Effector CD4-positive, alpha-beta T cell (primary cell): ENCODE measurements at places on chromosomes 7 and 10.

GRCh38 chr7:100691676-100692577 is 2.1 kb downstream of the GIGYF1 start:
- peak; percentile 79 for DNase-seq

DNA sequence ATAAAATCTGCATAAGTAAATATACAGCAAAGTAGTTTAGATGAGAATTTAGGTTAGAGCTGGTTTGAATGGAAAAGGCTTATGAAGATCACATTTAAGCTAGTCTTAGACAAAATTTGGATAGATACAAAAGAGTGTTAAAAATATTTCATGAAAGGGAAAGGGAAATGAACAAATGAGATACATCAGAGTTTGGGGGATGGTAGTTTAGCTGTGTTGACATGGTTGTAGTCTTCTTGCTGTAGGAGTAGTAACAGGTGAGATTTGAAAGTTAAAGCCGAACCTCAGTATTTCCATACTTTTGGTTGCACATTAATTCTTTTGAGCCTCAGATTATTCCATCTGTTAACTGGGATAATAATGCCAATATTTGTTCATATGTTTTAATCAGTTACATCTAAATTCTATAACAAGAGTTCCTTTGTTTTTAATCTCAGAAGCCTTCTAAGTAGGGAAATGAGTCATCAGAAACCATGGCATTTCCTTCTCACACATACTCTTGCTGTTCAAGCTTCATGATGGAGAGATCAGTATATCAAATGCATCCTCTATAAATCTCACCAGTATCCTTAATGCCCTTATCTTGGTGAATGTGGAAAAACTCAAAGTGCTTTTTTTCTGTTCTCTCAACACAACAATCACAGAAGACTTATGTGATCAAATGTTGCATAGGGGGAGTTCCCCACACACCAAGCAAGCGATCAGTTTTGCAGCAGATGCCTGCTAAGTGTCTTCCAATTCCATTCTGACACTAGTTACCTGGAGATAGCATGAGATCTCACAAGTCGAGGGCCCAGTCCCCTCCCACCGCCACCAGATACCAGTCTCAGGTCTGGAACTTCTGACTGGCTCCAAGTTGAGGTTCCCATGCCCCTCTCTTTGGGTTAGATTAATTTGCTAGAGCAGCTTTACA is 84.7 kb downstream of the MAPK8 start:
- no peak for DNase-seq

- no peak for DNase-seq
Measured at GRCh38 chr7:74013539-74014272, 14.3 kb upstream of the ELN start.

GRCh38 chr7:69620650-69621049 is 22.4 kb downstream of the AUTS2 start:
- DNase-seq = no peak

- no peak for DNase-seq
Measured at GRCh38 chr10:63027531-63027930, 105.6 kb upstream of the NRBF2 start.

- no peak for DNase-seq
Measured at GRCh38 chr7:99372275-99373090, 2.0 kb upstream of the ARPC1B start.

GRCh38 chr7:137961200-137962177 is 40.4 kb downstream of the CREB3L2 start:
- no peak for DNase-seq

- DNase-seq = no peak
Measured at GRCh38 chr7:153835712-153836265, 216.4 kb upstream of the DPP6 start.

- no peak for DNase-seq
Measured at GRCh38 chr7:36088553-36088952, 64.5 kb upstream of the EEPD1 start.

GRCh38 chr10:79359816-79360498 is 12.7 kb downstream of the PPIF start:
- DNase-seq = no peak

- DNase-seq = no peak
Measured at GRCh38 chr10:121185816-121186455, 334.8 kb downstream of the WDR11 start.

DNA sequence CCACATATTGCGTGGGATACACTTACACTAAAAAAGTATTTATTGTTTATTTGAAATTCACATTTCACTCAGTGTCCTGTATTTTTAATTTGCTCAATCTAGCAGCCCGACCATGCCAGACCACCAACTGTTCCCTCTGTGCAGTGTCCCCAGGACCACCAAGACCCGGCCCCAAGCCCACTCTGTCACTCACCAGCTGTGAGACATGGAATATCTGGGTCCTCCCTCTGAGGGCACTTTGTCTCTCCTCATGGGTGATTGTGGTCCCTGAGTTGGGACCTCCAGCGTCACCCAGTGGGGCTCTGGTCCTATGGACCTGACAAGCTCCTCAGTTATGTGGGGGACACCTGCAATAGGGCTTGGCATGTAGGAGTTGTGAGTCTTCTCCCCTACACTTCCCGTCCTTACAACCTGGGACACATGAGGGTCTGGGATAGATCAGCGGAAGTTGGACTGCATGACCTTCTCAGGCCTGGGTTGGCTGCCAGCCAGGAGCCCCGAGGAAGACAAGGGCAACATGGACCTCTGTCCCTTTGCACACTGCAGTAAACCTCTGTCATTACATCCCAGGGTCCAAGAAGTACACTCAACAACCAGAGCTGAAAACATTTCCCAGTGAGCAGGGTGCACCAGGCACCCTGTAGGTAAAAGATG is 12.1 kb downstream of the C10orf71 start:
- no peak for DNase-seq

DNA sequence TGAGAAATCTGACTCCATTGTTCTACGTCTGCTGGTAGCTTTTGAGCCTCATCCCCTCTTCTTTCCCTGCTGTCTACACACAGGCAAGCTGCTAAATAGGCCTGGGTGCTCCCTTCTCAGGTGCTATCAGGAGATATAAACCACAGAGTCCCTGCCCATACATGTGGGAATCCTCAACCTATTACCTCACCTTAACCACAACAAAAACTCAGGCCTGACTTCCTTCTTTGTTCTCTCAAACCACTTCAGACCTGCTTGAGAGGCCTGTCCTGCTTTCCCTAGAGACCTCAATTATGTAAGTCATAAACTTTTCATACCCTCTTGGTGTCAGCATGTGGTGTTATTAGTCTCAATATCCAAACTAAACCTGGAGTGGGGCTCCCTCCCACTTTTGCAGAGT is 75.0 kb upstream of the MAGI2 start:
- no peak for DNase-seq

GRCh38 chr10:48649349-48649944 is 35.2 kb upstream of the WDFY4 start:
- no peak for DNase-seq

DNA sequence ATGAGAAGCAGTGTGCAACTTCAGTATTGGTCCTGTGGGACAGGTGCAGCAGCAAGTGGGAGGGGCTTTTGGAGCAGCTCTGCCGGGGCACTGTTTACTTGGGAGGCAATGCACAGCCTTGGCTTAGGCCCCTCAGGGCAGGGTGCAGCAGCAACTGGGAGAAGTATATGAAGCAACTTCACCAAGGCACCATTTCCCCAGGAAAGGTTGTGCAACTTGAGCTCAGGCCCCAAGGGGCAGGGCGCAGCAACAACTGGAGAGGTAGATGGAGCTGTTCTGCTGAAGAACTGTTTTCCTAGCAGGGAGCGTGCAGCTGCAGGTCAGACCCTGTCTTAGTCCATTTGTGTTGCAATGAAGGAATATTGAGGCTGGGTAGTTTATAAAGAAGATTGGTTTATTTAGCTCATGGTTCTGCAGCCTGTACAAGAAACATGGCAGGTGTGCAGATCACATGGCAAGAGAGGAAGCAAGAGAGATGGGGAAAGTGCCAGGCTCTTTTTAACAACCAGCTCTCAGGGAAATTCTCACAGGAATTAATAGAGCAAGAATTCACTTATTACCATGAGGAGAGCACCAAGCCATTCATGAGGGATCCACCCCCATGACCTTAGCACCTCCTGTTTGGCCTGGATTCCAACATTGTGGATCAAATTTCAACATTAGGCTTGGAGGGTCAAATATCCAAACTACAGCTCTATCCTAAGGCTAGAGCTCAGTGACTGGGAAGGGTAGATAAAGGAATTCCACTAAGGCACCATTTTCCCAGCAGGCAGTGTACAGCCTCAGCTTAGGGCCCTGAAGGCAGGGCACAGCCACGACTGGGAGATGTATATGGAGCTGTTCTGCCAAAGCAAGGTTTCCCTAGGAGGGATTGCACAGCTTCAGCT is 10.9 kb downstream of the GPR141 start:
- no peak for DNase-seq

DNA sequence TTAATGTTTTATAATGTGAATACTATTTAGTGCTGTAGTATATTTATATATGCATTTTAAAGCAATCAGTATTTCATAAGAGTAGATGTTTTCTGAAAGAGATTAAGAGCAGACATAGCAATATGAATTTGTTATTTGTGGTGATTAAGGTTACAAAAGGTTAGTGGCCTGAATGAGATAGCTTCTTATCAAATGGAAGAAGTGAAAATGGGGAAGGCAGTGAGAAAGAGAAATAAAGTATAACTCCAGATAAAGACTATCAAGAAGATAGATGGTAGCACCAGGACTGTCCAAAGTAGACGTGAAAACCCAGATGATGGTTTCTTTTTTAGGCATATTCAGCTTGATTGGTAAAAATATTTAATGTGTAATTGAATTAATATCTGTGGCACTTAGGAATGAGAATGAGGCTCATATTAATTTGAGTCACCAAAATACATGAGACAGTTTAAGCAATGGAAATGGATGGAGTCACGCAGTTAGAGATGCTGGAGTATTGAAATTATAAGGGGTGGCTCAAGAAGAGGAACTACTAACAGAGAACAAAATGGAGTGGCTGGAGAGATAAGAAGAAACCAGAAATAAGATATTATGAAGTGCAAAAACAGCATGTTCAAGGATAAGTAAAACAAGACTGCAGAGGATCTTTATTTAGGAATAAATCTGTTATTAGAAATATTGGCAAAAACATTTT is 288.0 kb upstream of the SEMA3C start:
- DNase-seq = no peak
